ENCODE measurements at places on chromosomes 1 and 21. TPM values are rescaled to one million over a fixed set of nuclear protein-coding genes. Genes with fewer than 3 reads are reported as not detected.

CDCA8 gene
- 3.6 TPM for total RNA-seq

FCRL4 gene
- not detected for total RNA-seq

OPRD1 gene
- total RNA-seq = 5.2 TPM

PLD5 gene
- total RNA-seq = 9.5 TPM

EPHA2 gene
- 84.2 TPM for total RNA-seq

PTGFRN gene
- total RNA-seq = 75.4 TPM

NR5A2 gene
- total RNA-seq = 1.9 TPM

FMN2 gene
- total RNA-seq = 30.8 TPM

LAD1 gene
- 3.8 TPM for total RNA-seq

OLFML3 gene
- 89.9 TPM for total RNA-seq

TDRD5 gene
- total RNA-seq = 0.99 TPM

TRAF3IP3 gene
- total RNA-seq = 0.99 TPM

TCEANC2 gene
- 7.1 TPM for total RNA-seq

KRTAP19-1 gene
- not detected for total RNA-seq

FNDC5 gene
- 69.1 TPM for total RNA-seq

ITLN2 gene
- total RNA-seq = not detected

AMY1A gene
- not detected for total RNA-seq

NBPF4 gene
- not detected for total RNA-seq

LCE2D gene
- total RNA-seq = not detected

NTRK1 gene
- 3.4 TPM for total RNA-seq

PIK3C2B gene
- 44.6 TPM for total RNA-seq

TUT4 gene
- 180 TPM for total RNA-seq

TP73 gene
- total RNA-seq = 1.5 TPM

HYI gene
- 44.4 TPM for total RNA-seq

All from camera-type eye (tissue), 1 donor.